ENCODE measurements at places on chromosomes 5 and 9. TPM values are rescaled to one million over a fixed set of nuclear protein-coding genes. Genes with fewer than 3 reads are reported as not detected.

Gene SLC45A2
- total RNA-seq = 0.58 TPM

- H3K4me1 ChIP-seq = no peaks in the 10 kb centered on the region
- peak overlapping the region; percentile 99 for H3K27ac ChIP-seq
- DNase-seq = no peak
- H3K4me3 ChIP-seq = no peak overlapping the region
- H3K36me3 ChIP-seq = no peaks in the 10 kb centered on the region
- H3K27me3 ChIP-seq = no peaks in the 10 kb centered on the region
Observed at GRCh38 chr9:70060148-70060882, 16.7 kb downstream of the MAMDC2 start.

DNA sequence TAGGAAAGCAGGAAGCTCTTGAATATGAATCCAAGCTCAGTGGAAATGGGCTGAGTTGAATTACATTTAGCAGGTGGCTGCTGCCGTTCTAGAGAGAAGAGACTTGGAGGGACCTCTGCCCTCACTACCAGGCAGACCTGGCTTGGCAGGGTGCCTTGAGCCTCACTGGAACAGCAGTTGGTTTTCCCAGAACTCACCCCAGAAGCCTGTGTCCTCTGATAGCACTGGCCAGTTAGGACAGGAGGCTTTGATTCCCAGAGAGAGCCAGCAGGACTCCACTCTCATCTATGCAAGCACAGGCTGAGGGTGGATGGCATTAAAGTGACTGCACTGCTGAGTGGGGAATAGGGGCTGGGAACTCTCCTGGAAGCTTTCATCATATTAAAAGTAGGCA lies 54.8 kb downstream of the PWWP2A start:
- no peaks in the 10 kb centered on the region for H3K4me1 ChIP-seq
- no peak overlapping the region for H3K27ac ChIP-seq
- H3K27me3 ChIP-seq = no peaks in the 10 kb centered on the region
- no peak for DNase-seq
- no peak overlapping the region for H3K4me3 ChIP-seq

DNA sequence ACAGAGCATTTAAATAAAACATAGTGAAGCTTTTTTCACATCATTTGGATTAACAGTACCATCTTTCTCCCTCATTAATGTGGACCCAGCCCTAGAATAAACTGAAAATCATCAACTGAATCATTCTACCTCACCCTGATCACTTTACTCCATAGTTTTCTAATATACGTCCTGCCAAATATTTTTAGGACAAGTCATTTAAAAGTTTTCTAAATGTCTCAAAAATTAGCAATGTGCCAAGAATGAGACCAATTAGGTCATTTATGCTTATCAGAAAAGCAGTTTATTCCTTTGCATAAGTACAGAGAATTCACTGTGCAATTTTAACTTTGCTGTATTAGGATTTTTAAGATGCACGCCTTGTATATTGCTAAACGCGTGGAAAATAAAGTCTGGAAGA lies 284.4 kb downstream of the PIK3R1 start:
- H3K4me1 ChIP-seq = no peaks in the 10 kb centered on the region
- H3K36me3 ChIP-seq = no peaks in the 10 kb centered on the region
- H3K27me3 ChIP-seq = no peaks in the 10 kb centered on the region
- H3K4me3 ChIP-seq = no peak overlapping the region

GRCh38 chr9:87628346-87628745 lies 97.6 kb upstream of the CTSL start:
- no peak overlapping the region for H3K4me3 ChIP-seq
- H3K4me1 ChIP-seq = no peaks in the 10 kb centered on the region
- H3K27me3 ChIP-seq = no peaks in the 10 kb centered on the region
- DNase-seq = no peak
- no peaks in the 10 kb centered on the region for H3K36me3 ChIP-seq

- H3K4me3 ChIP-seq = no peak overlapping the region
- H3K27me3 ChIP-seq = no peaks in the 10 kb centered on the region
- H3K36me3 ChIP-seq = no peaks in the 10 kb centered on the region
- H3K4me1 ChIP-seq = peaks cover 8% of the 10 kb centered on the region
- no peak overlapping the region for H3K27ac ChIP-seq
Observed at GRCh38 chr9:35736201-35736633, 3.8 kb downstream of the CREB3 start.
